Head of caudate nucleus (tissue), 42 donors: ENCODE measurements at places on chromosomes 16 and 17.
A peak's percentile ranks its signal among the peaks of the same experiment; 100 is the strongest.

DNA sequence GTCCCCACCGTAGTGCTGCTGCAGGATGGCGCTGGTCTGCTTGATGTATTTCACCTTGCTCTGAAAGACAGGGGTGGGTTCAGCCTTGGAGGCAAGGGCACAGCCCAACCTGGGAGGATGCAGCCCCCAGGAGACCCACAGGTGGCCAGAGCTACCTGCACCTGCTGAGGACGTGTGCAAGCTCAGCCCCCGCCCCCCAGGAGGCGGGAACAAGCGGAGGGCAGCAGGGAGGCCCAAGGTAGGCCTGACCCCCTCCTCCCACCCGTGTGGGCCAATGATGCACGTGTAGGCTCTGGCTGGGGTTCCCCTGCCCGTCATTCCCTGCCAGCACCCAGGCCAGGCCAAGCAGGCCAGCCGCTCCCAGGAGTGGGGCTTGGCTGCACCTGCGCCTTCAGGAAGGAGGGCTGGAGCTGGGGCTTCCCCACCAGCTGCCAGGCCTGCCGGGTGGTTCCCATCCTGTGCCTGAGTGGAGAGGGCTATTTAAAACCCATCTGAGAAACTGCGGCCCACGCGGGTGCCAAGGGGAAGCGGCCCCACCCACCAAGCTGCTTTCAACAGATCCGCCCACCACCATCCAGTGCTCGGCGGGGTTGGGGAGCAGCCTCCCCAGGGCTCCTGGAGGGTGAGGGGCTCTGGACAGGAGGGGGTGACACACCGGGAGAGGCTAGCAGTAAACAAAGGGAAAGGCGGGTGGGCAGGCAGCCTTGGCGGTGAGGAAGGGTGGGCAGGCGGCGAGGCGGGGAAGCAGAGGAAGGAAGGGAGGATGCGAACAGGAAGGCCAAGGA, 3.8 kb downstream of the NTHL1 start:
- DNase-seq = peak; percentile 55

DNA sequence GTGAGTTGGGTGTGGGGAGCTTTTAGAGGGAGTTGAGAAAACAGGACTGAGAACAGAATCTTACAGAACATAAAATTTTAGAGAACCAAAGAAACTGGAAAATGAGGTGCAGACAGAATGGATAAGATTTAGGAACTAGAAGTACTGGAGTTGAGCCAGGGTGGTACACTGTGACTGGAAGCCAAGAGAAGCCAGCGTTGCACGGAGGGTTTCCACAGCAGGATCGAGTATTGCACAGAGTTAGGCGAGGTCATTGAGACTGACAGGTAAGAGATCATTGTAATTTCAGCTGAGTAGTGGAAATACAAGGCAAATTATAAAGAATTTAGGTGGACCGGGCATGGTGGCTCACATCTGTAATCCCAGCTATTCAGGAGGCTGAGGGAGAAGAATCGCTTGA, 6.6 kb downstream of the GSDMA start:
- DNase-seq = no peak

DNA sequence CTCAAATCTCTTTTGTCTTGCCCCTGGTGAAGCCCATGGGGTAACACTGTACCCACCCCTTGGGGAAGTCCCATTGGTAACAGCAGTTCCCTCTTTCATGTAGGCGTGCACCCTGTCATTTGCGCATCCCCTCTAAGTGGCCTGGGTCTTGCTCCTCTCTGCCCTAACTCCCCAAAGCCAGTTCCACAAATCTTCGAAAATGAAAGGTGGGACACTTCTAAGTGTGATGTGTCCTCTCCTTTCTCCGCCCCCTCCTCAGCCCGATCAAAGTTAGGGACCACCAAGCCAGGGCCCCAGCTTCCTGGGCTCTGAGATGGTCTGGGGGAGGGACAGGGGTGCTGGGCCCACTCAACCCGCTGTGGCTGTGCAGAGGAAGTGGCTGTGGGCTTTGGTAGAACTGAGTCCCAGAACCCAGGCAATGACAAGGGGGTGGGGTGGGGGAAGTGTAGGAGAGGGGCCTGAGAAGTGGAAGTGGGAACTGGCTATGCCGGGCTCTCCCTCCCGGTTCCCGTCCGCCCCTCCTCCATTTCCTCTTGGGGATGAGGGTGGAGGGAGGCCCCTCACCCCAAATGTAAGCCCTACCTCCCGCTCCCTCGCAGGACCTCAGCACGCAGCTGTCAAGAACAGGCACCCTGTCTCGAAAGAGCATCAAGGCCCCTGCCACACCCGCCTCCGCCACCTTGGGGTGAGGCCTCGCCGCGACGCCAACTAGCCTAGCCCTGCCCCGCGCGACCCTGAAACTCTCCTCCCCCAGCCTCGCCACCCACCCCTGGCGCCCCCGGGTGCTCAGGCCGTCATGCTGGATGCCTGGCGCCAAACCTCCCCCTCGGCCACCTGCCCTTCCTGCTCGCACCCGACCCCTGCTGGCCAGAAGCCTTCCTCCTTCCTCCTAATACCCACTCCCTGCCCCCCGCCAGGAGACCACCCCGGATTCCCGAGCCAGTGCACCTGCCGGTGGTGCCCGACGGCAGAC, 8.7 kb downstream of the ABI3 start:
- no peak for DNase-seq

DNA sequence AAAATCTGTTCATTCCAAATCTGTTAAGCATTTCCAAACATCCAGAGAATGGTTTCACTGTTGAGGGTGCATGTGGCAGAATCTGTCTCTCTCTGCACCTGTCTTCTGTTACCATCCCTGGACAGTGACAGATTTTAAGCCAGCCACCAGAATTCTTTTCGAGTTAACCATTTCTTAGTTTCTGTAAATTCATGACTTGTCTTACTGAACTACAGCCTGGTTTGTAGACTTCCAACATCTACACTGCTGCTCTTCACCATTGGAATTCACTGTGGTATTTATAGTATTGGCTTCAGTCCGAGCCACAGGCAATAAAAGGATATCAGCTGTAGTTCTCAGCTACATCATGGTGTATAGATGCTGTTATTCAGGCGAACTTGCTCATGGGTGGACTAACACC, 47.6 kb downstream of the GOSR1 start:
- no peak for DNase-seq

DNA sequence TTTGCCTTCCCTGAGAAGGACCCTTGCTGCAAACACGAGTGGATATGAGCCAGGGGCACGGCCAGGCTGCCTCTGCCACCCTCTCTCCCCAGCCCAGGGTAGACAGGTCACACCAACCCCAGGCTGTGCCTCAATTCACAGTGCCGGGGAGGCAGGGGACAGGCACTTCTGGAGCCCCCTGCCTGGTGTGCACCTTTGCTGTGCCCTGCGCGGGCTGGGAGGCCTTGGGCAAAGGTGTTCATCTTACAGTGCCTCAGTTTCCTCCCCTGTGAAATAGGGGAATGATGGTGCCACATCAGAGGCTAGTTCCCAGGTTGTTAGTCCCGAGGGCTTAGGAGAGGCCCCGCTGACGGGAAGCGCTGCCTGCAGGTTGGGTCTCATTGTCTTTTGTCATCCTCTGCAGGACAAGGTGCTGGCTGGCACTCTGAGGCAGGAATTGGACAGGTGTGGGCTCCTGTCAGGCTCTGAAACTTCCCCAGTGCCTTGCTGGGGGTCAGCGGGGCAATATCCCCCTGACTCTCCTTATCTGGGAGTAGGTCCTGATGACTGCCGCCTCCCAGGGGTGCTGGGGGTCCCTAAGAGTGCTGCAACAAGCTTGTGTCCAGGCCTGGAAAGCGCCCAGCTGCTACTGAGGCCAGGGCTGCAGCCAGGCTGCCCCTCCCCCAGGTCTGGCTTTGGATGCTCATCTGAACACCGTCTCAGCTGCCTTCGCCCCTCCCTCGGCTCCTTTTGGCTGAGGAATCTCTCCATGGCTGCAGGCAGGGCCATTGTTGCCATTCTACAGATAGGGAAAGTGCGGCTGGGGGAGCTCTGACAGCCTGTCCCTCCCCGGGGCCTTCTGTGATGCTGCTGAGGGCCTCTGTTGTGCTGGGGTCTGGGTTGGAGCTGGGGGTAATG, 3.1 kb downstream of the PRSS21 start:
- DNase-seq = no peak

DNA sequence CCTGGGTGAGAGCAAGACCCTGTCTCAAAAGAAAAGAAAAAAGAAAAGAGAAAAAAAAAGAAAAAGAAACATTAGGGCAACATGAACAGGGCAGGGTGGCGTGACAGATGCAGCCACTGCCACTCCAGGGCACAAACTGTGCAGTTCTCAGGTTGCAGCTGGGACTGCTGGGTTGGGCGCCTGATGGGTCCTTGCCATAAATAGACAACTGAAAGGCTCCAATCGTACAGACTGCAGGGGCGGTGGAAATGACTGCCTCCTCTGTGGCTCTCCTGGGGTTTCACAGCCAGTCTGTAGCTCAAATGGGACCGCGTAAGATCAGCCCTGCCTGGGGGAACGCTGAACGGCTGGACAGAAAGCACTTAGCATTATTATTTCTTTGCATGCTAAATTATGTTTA, 130.7 kb downstream of the CPPED1 start:
- DNase-seq = no peak

GRCh38 chr17:48815311-48815710, 1.7 kb downstream of the TTLL6 start:
- DNase-seq = no peak

- DNase-seq = peak; percentile 57
Measured at GRCh38 chr16:55035029-55035428, 104.4 kb downstream of the IRX5 start.

- no peak for DNase-seq
Measured at GRCh38 chr17:19005137-19005773, 691 bp upstream of the FAM83G start.

- DNase-seq = no peak
Measured at GRCh38 chr17:63626551-63627180, 4.4 kb downstream of the MAP3K3 start.

DNA sequence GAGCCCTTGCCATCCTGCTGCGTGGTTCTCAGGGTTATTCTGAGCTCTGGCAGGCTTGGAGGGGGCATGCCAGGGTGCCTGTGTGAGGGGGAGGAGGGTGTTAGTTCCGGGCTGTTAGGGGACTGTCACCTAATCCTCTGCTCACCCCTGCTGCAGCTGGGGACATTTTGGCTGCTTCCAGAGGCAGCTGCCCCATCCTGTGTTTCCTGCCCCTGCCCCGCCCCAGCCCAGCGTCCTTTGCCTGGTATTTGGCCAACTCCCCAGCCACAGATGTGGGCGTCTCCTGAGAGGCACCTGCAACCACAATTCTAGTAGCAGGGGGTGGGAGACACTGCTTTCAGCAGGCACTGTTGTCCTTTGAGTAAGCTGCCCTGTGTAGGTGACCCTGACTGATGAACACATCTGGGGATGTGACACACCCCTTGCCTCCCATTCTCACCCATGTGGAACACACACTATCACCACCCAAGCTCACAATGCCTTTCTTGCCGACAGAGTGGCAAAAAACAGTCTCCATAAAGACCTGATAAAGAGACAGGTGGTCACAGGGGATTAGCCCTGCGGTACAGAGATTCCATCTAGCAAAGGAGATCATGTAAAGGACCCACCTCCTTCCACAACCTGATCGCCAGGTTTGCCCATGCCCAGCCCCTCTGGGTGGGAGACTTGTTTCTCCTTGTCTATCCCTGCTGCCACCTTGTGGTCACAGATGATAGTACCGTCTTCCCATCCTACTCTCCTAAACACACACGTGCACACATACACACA, at the start of gene CHRNE:
TSS of gene CHRNE (minus strand) at position 48 of the 768 bp plus-strand sequence. CDS start at position 13, 35 bp downstream.
- peak; percentile 87 for DNase-seq

DNA sequence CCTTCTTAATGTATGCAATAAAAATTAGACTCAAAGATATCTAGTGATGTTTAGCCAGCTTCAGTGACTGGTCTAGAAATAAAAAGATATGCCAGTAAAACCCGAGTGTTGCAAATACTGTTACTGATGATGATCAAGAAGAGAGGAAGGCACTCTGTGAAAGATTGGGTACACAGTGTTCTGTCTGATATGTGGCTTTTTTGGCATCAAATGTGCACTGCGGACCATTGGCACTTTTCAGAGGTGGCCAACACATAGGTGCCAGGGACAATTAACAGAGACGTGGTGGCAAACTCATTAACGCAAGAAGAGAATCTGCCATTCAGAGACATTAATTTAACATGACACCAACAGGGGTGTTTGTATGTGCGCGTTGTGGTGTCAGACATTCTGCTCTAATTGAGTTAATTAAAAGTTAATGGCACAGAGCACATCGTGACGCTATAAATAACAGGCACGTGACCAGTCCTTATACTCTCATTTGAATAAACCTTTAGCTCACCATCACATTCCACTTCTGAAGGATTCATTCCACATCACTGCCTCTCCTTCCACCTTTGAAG, 549.3 kb upstream of the HSBP1 start:
- no peak for DNase-seq

- no peak for DNase-seq
Measured at GRCh38 chr16:17921357-17921978, 415.1 kb downstream of the NPIPA8 start.

DNA sequence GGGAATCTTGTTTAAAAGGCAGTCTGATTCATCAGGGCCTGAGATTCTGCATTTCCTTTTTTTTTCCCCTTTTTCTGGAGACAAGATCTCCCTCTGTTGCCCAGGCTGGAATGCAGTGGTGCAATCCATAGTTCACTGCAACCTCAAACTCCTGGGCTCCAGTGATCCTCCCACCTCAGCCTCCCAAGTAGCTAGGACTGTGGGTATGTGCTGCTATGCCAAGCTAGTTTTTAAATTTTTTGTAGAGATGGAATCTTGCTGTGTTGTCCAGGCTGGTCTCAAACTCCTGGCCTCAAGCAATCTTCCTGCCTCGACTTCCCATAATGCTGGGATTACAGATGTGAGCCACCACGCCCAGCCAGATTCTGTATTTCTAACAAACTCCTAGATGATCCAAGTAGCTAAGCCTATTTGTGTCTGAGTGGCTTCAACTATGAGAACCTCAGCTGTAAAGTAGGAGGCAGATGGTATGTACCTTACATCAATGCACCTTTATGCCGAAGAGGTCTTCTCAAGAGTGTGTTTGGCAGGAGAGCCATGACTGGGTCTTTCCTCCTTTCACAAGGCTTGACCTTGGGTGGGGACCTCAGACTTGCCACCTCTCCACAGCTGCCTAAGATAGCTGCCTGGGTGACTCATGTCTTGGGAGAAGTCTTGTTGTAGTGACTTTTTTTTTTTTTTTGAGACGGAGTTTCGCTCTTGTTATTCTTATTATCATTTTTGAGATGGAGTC, 10.9 kb downstream of the LDAF1 start:
- no peak for DNase-seq

DNA sequence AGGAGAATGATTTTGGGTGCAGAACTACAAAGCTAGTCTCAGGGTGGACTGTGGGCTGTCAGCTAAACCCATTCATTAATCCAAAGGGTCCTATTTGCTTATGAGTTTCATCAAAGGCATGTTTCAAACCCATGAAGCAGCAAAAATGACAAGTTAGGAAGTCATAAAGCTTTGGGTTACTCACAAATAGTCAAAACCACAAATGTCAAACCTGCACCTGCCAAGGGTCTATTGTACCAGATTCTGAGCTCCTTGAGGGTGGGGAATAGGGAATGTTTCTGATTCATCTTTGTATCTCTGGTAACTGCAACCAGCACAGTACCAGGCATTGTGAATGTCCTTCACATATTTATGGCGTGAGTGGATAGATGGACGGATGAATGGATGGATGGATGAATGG, 317.7 kb downstream of the MAF start:
- no peak for DNase-seq
